ENCODE measurements at places on chromosomes 11 and 22.

DNA sequence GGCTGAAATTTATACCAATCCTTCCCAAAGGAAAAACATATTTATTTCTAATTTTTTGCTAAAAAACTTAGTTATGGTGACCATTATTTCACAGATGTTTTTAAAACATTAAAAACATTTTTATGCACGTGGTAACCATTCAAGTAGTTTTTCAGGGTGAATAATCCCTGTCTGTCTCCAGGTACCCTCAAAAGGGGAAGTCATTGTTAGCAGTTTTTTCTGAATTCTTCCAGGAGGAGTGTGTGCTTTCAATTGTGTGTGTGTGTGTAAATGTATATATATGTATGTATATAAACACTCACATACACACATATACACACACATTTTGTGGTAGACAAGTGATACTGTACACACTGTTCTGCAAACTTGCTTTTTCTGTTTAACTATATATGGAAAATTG, 43.9 kb downstream of the MIAT start:
- DNase-seq, result no peak

GRCh38 chr11:131866535-131867400, 496.4 kb downstream of the NTM start:
- DNase-seq, result no peak

DNA sequence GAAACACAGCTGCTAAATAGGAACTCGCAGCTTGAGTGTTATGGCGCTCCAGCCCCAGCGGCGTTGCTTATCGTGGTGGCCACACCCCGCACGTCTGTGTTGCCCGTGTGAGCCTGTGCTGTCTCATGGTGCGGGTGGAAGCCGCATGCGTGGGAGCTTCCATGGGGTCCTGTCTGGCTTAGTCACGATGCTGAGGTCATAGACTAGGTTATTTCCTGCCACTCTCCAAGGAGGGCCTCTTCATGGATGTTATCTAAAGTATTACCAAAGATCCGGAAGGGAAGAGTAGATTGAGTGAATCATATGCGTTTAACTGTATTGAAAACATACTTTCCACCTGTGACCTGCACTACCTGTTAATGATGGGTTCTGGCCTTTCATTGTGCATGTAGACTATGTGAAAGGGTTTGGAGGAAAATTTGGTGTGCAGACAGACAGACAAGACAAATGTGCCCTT, 21.7 kb downstream of the CTTN start:
- no peak for DNase-seq

GRCh38 chr22:25076336-25076735, 123.3 kb upstream of the CRYBB3 start:
- DNase-seq, result no peak

GRCh38 chr11:74845978-74846517, 97.4 kb downstream of the RNF169 start:
- no peak for DNase-seq

DNA sequence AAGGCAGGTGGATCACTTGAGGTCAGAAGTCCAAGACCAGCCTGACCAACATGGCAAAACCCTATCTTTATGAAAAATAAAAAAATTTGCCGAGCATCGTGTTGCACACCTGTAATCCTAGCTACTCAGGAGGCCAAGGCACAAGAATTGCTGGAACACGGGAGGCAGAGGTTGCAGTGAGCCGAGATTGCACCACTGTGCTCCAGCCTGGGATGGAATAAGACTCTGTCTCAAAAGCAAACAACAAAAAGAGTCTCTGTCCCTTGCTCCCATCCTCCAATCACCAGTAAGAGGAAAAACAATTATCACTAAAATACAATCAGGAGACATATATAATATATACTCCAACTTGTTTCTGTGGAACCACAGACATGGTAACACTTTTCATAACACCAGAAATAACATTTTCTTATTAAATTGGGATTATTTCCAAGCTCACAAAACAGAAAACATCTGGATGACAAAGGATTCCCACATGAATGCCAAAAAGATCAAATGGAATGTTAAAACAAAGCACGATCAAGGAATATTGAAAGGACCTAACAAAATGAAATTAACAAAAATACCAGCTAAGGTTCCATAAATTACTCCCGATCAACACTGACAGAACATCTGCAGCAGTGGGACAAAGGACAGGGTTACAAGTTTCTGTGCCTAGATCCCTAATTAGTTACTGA, 15.2 kb downstream of the FCHSD2 start:
- no peak for DNase-seq

DNA sequence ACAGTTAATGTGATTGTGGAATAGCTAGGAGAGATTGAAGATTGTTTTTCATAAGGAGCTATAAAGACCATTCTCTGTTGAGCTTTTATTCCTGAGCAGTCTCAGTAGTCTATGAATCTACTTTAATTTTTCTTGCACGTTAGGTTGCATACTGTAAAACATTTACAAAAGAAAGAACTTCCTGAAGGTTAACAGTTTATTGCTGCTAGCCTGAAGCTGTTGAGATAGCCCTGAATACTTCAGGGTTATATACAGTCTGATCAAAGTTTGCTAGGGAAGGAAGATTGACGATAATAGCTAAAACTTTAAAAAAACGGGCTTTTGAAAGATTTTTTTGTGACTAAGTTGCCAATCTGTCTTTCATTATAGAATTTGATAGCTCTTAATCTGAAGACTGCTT, 64.8 kb downstream of the PPP6R3 start:
- DNase-seq, result no peak

GRCh38 chr11:133522344-133522743, 10.0 kb downstream of the OPCML start:
- no peak for DNase-seq

- DNase-seq, result no peak
Observed at GRCh38 chr11:36114095-36114494, 170.2 kb downstream of the LDLRAD3 start.

DNA sequence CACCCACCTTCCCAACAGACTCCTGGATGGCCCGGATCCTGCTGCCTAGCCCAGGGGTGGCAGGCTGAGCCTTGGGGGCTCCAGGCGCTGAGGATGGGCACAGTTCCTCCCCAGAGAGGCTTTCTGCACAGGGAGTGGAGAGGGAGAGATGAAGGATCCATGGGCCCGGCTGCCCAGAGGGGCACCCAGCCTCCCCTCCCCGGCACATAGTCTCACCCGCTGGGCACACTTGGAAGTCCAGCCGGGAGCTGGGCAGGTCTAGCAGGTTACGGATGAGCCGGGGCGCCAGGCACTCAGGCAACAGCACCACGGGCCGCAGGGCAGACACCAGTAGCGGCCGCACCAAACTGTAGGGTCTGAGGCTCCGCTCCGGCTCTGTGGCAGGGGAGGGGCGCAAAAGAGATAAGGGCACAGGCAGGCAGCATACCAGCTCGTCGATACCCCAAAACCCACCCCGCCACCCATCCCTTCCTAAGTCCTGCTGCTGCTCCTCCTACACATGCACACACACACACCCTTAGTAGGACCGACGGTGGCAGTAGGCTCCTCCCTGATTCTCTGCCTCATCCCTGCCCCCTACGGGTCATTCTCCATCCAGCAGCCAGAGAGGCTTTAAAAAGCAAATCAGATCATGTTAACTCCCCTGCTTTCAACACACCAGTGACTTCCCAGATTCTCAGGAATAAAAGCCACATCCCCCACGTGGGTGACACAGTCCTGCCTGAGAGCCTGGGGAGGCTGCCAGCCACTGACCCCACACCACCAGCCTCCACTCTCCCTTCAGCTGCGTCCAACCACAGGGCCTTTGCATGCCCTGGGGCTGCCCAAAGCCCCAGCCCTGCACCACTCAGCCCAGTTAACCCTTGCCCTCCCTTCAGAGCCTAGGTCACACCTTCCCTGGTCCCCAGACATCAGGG, 6.5 kb upstream of the MFNG start:
- DNase-seq, result peak; percentile 46

GRCh38 chr11:87190071-87190470, 152.3 kb downstream of the TMEM135 start:
- DNase-seq, result no peak

DNA sequence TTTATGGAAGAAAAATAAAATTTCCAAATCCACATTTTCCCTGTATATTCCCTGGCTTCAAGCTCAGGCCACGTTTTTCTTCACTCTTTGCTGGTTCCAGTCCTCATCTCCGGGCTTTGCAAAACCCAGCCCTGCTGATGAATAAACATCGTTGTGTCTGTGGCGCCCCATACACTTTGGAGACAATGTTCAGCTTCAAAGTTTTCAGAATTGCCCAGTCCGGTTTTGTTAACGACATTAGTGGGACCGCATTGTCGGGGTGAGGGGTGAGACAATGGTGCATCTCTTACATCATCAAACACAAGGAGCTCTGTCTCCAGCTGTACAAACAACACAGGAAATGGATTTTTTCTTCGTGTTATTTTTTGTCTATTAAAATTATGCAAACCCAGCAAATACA, 53.4 kb upstream of the HTATIP2 start:
- no peak for DNase-seq

DNA sequence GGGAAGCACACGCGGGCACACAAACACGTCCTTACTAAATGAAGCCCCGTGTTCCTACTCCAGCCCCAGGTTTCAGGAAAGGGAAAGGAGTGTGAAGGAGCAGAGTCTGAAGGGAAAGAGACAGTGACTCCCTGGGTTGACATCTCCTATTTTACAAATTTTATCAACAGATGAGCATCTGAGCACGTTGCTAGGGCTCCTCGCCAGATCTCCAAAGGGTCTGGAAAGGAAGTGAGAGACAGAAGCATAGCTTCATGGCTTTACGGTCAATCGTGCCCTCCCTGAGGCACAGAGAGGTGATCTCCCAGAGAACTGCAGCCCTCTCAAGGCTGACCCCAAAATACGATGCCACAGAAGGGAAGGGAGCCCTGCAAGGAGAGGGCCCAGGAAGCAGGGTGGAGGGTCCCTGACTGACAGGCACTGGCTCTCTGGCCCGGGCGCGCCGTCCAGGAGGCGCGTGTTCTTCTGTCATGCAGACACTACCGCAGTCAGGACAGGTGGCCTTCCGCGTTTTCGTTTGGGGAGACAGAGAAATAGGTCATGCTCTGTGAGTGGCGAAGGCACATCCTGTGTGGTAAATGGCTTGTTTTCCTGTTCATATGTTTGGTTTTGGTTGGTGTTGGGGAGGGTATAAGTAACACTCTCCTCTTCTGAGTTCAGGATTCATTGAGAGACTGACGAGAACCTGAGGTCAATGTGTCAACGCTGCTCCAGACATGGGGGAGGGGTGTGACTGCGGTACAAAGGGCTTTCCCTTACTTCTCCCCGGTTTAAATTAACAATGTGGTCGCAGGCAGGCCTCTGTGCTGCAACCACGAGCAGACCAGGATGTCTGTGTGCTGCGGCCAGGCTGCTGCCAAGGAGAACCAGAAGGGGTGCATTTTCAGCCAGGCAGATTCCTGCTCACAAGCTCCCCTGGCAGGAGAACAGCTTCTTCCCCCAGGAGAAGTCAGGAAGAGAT, 813.3 kb downstream of the OPCML start:
- DNase-seq, result peak; percentile 26

DNA sequence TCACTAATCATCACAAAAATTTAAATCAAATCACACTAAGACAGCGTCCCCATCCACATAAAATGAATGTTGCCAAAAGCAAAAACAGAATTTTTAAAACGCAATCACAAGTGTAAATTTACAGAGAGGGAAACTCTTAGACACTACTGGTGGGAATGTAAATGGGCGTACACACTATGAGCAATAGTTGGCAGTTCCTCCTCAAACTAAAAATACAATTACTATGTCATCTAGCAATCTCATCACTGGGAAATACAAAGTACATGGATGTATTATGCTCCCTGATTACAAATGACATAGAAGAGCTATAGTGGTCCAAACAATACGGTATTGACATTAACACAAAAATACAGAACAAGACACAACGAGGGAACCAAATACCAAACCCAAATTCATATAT, 8.7 kb upstream of the RGL4 start:
- no peak for DNase-seq

DNA sequence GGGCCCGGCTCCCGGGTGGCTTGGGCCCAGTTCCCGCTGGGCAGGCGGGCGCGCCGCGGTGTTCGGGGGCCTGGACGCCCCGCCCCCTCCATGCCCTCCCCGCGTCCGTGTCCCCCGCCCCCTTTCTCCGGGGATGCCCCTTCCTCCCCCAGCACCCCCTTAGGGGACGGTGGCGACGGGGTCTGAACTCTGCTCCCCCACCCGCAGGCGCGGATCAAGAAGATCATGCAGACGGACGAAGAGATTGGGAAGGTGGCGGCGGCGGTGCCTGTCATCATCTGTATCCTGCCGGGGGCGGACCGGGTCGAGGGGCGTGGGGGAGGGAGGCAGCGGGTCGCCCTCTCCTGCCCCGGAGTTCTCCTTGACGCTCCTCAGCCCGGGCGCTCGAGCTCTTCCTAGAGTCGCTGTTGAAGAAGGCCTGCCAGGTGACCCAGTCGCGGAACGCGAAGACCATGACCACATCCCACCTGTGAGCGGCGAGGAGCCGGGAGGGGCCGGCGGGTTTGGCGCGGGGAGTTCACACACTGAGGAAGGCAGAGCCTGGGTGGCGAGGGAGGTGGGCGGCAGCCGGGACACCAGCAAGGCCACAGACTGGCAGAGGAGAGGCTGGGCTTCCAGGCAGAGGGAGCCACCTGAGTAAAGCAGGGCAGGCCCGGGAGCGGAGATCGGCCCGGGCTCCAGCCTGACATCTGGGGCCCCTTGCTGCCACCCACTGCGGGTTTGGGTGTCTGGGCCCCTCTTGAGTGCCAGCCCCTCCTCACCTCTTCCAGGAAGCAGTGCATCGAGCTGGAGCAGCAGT, 546 bp downstream of the DRAP1 start:
- no peak for DNase-seq

DNA sequence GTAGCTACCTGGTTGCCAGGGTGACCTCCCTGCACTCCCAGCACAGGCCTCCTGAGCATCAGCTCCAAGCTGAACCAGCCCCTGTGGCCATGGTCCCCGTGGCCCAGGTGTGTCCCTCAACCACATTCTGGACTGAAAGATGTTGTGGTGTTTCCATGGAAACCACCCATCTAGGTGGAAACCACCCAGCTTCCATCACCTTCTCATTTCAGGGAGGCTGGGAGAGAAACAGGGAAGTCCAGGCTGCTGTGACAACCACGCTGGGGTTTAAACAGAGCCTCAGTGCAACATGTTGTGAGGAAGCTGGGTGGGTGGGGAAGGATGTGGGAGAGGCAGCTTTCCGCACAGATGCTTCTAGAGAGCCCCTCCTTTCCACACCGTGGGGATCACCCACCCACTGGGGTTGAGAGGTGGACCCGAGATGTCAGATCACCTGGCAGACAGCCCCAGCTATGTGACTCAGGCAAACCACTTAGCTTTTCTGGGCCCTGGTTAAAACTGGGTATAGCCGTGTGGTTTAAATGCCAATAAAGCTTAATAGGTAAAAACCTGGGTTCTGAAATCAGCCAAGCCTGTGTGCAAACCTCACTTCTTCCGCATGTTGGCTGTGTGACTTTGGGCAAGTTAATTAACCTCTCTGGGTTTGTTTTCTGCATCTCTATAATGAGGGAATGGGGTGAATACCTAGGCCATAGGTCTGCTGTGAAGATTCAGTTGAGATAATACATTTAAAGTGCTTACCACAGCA, 46.4 kb downstream of the CD82 start:
- no peak for DNase-seq

All from NCI-H1694 (cell line).